HL-60 (cell line): ENCODE measurements at places on chromosomes 5 and 9.

GRCh38 chr5:111983459-111983858 lies 226.5 kb upstream of the NREP start:
- DNase-seq = no peak

GRCh38 chr5:7592910-7593309 lies 197.0 kb downstream of the ADCY2 start:
- no peak for DNase-seq

DNA sequence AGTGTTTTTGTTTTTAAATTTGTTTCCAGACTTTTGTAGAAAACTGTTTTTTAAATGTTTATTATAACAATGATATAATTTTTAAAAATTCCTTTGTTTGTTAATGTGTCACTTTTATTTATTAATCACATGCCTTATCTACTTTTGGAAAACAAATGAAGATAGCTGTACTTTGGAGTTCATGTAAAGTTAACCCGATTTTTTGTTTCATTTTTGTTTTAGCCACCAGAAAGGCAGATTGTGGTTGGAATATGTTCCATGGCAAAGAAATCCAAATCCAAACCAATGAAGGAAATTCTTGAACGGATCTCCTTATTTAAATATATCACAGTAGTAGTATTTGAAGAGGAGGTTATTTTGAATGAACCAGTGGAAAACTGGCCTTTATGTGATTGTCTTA lies 13.1 kb downstream of the PPIP5K2 start:
- DNase-seq = no peak

GRCh38 chr9:73872701-73873100 lies 624.4 kb upstream of the RORB start:
- DNase-seq = no peak

DNA sequence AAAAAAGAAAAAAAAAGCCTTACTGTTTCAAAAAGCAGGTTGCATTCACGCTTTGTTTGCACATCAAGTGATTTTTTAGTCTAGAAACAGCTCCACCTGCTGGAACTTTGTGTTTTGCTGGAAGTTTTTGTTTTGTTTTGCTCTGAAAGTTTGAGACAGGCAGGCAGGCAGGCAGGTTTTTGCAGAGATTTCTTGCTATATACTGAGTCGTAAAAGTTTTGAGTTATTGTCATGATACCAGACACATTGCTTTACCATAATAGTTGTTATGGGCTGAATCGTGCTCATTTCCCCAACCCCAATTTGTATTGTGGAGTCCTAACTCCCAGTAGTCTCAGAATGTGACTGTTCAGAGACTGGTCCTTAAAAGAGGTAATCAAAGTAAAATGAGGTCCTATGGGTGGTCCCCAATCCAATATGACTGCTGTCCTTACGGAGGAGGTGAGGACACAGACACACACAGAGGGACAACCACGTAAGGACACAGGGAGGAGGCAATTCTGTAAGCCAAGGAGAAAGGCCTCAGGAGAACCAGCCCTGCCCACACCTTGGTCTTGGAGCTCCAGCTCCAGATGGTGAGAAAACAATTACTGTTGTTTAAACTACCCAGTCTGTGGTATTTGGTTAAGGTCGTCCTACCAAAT lies 20.9 kb downstream of the OR2Y1 start:
- no peak for DNase-seq
